Dermis microvascular lymphatic vessel endothelial cell (primary cell): ENCODE measurements at places on chromosomes 3 and 15. TPM values are rescaled to one million over a fixed set of nuclear protein-coding genes. Genes with fewer than 3 reads are reported as not detected.

The STAC gene
- 0.63 and 2.1 TPM in 2 replicates for total RNA-seq

The SNX22 gene
- under 0.01 TPM in 2 replicates for total RNA-seq

The TOPBP1 gene
- 24.6 and 24.9 TPM in 2 replicates for total RNA-seq

The TUSC2 gene
- total RNA-seq = 20.7 and 22.3 TPM in 2 replicates

The ESYT3 gene
- total RNA-seq = under 0.01 TPM in 1 of 2 replicates, not detected in the other

The THSD4 gene
- total RNA-seq = 13.1 and 25.4 TPM in 2 replicates

The ADGRG7 gene
- not detected in 2 replicates for total RNA-seq

The ATP6V1A gene
- 123 and 156 TPM in 2 replicates for total RNA-seq

The ALDH1A3 gene
- 6.3 and 33.9 TPM in 2 replicates for total RNA-seq

The SPINK8 gene
- not detected in 2 replicates for total RNA-seq

The SAMD7 gene
- total RNA-seq = not detected in 2 replicates

The DNASE1L3 gene
- total RNA-seq = 3.0 and 6.4 TPM in 2 replicates

The GOLGA6L1 gene
- not detected in 2 replicates for total RNA-seq

The SPRED1 gene
- 14.7 and 15.8 TPM in 2 replicates for total RNA-seq

The GPR62 gene
- total RNA-seq = under 0.01 TPM in 1 of 2 replicates, not detected in the other

The RYR3 gene
- not detected in 2 replicates for total RNA-seq

The ANKDD1A gene
- total RNA-seq = 6.0 and 11.8 TPM in 2 replicates

The RAB6B gene
- total RNA-seq = 0.39 and 1.6 TPM in 2 replicates

The CHL1 gene
- total RNA-seq = not detected in 2 replicates

The STIMATE gene
- 8.0 and 12.9 TPM in 2 replicates for total RNA-seq

The STRA6 gene
- under 0.01 TPM in 1 of 2 replicates, not detected in the other for total RNA-seq

The CYP19A1 gene
- not detected in 2 replicates for total RNA-seq
